Kidney (tissue), 22 donors: ENCODE measurements at places on chromosomes 3 and 15. TPM values are rescaled to one million over a fixed set of nuclear protein-coding genes. Genes with fewer than 3 reads are reported as not detected.

DNA sequence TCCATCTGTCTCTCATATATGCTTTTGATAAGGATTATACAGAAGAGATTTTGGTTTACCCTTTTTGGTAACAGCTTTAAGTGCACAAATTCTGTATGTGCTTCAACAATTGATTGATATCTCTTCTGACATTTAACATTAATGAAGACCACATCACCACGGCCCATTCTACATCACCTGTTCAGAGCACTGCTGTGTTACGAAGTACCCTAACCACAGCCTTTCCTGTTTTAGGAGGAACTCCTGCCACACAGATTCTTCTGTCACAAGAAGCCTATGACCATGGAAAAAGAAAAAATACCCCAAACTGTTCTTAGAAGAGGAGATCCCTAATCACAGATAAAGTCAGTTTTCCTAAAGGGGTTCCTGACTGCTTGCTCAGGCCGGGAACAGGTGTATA lies 170.1 kb downstream of the NSUN3 start:
- DNase-seq, result no peak

- peak; percentile 39 for DNase-seq
These were observed 38.8 kb downstream of the KLHL25 start for GRCh38 chr15:85755942-85756341.

- no peak for DNase-seq
These were observed 7.4 kb downstream of the HCN4 start for GRCh38 chr15:73361337-73361736.

DNA sequence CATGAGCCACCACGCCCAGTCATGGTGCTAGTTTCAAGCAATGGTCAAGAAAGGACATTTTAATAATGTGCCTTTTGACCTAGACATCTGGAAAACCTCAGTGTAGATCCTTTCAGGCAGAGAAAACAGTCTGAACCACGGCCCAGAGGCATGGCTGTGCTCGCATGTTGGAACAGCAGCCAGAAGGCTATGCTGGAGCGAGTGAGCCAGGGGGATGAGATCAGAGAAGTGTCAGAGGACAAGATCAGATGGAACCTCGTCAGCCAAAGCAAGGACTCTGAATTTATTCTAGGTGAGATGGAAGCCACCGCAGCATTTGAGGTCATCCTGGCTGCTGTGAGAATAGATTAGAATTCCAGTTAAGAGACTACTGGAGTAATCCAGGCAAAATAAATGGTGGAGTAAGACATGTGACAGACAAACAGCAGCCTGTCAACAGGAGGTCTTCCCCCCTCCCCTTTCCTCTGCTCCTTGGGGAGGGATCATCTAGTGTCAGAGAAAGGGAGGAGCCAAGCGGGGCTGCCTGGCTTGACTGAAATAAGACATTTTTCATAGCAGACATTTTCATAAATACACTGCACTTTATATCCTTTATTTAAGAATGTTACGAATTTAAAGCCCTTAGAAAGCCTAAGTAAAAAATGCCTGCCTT lies 40.4 kb upstream of the ACKR4 start:
- no peak for DNase-seq

GRCh38 chr3:71873093-71873611 lies 88.2 kb upstream of the PROK2 start:
- DNase-seq, result no peak

DNA sequence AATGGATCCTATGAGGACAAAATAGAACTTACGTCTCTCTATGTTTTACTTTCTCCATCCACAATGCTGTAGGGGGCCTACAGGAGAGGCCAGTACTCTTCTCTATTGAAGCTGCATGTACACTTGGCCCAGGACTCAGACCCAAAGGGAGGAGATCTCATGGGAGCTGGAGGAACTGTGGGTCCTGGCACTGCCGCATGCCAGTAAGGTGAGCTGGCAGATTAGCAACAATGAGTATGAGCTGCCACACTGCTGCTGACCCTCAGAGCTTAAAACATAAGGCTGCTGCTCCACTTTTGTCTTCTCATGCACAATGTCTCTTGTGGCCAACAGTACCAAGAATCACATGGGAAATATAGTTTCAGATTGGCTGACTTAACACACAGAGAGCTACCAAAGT lies 57.8 kb upstream of the TBC1D5 start:
- DNase-seq, result no peak

- DNase-seq, result no peak
These were observed 45.2 kb downstream of the ATP2B2 start for GRCh38 chr3:10459954-10460754.

DNA sequence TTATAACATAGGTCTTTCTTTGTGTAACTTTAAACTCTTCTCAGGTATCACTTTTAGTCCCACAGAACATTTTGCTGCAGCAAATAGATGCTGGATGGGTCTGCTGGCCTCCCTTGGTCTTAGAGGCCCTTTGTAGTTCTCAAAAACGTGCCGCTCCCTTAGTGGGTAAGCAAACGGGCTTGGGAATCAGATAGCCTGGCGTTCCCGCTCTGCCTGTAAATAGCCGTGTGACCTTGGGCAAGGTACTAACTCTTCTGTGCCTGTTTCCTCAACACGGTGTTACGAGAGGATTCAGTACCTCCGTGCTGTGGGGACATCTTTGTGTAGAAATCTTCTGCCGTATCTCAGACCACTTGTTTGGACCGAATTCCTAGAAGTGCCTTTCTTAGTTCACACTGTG lies 64.4 kb downstream of the DNAJB8 start:
- DNase-seq, result no peak

- peak; percentile 34 for DNase-seq
These were observed 63.3 kb upstream of the TP63 start for GRCh38 chr3:189567766-189568420.

- DNase-seq, result no peak
These were observed 24.0 kb upstream of the CHCHD6 start for GRCh38 chr3:126679831-126680666.

GRCh38 chr3:100097919-100098783 lies 16.1 kb downstream of the FILIP1L start:
- DNase-seq, result no peak

DNA sequence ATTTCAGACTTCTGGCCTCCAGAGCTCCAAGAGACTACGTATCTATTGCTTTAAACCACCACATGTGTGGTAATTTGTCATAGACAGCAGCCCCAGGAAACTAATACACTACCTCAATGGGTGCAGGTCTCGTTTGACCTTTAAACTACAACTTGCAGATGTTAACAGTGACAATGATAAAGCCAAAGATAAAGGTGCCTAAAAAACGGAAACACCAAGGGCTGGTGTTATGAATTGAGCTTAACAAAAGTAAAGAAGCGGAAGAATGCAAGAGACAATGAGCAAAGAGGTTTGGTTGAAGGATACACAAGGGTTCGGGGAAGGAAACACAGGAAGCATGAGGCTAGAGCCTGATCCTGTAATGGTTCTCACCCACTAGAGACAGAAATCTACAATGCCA lies 50.8 kb downstream of the RFTN1 start:
- no peak for DNase-seq

DNA sequence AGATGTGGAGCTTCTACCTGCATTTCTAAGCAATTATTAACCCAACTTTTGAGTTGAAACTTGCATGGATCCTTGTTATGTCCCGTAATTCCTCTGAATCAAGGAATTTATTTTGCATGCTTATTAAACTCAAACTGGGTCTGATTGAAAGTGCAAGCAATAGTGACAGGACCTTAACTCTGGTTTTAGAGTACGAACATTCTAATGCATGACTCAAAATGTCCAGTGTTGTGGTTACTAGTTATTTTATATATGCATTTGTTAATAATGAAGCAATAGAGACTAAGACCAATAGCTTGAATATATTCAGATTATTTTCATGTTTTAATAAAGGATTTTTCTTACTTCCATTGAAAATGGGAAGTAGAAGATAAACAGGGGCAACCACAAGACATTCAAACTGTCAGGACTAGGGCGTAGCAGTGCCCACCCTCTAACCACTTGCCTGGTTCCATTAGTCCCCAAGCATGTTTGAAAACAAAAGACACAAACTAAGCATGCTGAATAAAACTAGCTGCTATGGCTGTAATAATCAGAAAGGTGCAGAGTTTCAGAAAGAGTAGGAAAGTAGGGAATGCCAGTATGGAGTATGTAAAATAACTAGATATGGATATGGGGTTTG lies 28.1 kb downstream of the OIP5 start:
- no peak for DNase-seq

- no peak for DNase-seq
These were observed 209.5 kb downstream of the SOX2 start for GRCh38 chr3:181921220-181921619.

DNA sequence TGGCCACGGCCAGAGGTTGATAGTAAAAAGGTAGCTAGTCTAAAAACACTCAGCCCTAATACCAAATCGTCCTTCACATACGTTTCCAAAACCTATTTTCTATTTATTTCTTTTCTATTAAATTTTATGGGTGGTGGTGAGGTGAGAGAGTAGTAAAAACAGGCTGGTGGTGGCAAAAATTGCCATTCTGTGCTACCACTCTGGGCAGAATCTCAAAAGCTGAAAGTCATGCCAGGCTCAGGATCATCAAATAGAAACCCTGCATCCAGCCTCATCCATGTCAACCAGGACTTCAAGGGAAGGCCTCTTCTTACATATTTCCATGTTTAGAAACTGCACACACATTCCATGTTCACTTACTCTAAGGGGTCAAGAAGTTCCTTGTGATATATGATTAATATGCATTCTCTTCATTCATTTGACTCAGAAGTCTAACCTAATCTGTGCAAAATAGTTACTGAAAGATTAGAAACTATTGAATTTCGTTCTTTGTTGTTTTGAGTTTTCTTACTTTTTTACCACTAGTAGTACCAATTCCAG lies 153.1 kb downstream of the TNIK start:
- DNase-seq, result no peak

DNA sequence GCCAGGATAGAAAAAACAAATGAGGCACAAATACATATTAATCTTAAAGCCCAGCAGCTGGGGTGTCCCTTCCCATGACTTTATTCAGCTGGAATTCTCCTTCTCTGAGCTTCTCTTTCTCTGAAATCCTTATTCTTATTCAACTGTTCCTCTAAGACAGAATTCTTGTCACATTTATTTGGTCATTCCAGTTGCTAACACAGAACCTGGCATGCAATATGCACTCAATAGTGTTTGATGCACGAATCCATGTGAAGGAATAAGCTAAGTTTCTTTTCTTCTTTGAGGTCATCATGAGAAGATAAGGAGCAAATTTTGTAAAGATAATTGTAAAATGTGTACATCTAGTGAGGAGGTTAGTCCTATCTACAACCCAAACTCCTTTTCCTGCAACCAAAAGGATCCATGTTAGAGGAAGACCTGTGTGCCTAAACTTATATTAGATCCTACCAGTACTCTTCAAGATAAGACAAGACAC lies 154.2 kb upstream of the KCNMB2 start:
- no peak for DNase-seq

DNA sequence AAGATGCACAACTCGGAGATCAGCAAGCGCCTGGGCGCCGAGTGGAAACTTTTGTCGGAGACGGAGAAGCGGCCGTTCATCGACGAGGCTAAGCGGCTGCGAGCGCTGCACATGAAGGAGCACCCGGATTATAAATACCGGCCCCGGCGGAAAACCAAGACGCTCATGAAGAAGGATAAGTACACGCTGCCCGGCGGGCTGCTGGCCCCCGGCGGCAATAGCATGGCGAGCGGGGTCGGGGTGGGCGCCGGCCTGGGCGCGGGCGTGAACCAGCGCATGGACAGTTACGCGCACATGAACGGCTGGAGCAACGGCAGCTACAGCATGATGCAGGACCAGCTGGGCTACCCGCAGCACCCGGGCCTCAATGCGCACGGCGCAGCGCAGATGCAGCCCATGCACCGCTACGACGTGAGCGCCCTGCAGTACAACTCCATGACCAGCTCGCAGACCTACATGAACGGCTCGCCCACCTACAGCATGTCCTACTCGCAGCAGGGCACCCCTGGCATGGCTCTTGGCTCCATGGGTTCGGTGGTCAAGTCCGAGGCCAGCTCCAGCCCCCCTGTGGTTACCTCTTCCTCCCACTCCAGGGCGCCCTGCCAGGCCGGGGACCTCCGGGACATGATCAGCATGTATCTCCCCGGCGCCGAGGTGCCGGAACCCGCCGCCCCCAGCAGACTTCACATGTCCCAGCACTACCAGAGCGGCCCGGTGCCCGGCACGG lies 991 bp downstream of the SOX2 start:
- no peak for DNase-seq

DNA sequence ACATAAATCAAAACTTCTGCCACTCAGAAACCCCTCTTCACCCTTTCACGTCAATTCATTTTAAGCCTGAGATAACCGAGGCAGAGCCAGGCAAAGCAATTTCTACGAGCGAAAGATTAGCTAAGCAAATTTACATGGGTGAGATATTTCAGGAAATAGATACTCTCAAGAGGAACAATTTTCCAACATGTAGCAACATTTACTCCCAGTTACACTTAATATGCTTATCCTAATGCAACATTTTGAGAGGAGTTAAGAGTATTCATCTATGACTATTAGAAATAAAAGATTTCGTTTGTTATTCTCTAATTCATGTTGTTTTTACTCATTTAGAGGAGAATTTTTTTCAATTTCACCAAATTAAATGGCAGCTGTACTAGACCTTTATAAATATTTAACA lies 837 bp downstream of the TMC3 start:
- no peak for DNase-seq

DNA sequence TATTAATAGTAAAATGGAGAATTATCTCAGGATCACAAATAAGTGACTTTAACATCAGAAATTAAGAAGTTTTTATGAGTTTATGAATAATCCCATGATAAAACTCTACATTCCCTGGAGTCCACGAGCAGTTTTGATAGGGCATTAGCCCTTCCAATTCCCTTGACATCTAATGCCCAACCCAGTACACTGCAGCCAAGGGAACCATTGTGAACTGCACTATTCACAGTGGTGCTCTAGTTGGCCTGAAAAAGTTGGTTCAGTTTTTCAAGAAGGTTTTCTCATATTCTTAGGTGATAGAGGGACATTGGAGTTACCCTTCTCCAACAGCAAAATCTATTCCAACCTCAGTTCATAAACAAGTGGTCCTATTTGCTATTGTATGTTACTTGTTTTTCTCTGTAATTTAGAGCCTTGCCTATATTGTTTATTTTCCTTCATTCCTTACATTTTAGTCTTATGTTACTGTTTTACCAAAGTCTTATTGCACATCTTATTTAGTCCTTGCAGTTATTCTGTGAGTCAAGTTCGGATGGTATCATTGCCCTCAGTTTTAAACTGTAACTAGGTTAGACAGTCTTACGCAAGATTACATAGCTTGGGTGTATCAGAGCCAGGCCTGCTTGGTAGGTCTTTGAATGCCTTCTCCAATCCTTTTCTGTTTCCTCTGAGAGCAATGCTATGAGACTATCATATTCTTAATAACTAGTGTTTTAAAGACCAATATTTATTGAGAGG lies 57.9 kb upstream of the SAMMSON start:
- no peak for DNase-seq

The CCNB2 gene
- polyA plus RNA-seq, result 0.26 TPM

The ITIH1 gene
- polyA plus RNA-seq, result not detected

The MRPL46 gene
- polyA plus RNA-seq, result 73.4 TPM

The GNAT1 gene
- polyA plus RNA-seq, result not detected

The NR2E3 gene
- not detected for polyA plus RNA-seq

The KCNMB2 gene
- polyA plus RNA-seq, result 2.1 TPM
